ENCODE measurements at places on chromosomes 3 and 15.
A peak's percentile ranks its signal among the peaks of the same experiment; 100 is the strongest.

- DNase-seq = no peak
Measured at GRCh38 chr3:175392653-175393052, 533.5 kb downstream of the NAALADL2 start.

- no peak for DNase-seq
Measured at GRCh38 chr15:44394062-44394461, 33.4 kb upstream of the CTDSPL2 start.

DNA sequence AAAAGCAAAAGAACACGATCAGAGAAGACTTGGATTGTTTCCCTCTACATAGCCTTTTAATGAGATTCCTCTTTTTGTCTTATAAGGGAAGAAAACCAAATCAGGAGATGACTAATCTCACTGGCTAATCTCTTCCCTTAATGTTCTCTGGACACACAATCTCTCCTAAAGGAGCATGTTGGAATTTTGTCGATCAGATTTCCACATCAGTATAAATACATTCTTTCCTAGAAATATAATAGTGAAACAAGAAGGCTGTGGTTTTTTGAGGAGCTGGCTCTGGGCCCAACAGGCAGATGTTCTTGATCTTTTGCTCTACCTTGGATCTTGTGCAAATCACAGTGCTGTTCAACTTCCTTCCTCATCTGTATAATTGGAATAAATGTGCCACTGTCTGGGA is 94.0 kb downstream of the GTPBP8 start:
- DNase-seq = no peak

DNA sequence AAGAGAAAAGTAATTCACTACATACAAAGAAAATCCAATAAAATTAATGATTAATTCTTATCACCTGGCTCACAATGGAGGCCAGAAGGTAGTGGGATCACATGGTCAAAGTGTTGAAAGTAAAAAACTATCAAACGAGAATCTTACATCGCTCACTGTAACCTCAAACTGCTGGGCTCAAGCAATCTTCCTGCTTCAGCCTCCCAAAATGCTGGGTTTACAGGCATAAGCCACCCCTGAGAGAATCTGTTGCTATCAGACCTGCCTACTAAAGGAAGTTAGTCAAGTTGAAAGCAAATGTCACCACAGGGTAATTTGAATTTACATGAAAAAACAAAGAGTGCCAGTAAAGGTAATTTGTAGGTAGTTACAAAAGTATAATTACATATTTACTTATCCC is 103.3 kb downstream of the PCCB start:
- no peak for DNase-seq

GRCh38 chr3:89504432-89504831 is 397.0 kb downstream of the EPHA3 start:
- no peak for DNase-seq

- peak; percentile 30 for DNase-seq
Measured at GRCh38 chr15:60392986-60393790, 4.6 kb downstream of the ANXA2 start.

- DNase-seq = no peak
Measured at GRCh38 chr15:98981851-98982722, 25.5 kb downstream of the PGPEP1L start.

DNA sequence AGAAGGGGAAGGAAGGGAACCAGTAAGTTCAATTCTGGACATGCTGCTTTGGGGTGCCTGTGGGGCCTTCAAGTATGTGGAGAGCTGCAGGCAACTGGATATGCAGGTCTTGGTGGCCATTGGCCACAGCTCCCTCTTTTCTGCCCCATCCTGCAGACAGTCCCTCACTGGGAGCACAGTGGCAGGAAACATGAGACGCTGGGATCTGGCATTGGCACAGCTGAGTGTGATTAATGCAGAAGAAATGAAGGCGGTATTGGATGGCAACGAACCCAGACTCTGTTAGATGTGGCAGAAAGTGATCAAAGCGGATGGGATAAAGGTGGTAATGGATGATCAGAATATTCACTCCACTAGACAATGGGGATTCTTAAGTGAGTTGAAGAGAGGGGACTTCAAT is 23.2 kb upstream of the VPS8 start:
- DNase-seq = no peak

- no peak for DNase-seq
Measured at GRCh38 chr3:150887031-150887430, 18.2 kb downstream of the MINDY4B start.

DNA sequence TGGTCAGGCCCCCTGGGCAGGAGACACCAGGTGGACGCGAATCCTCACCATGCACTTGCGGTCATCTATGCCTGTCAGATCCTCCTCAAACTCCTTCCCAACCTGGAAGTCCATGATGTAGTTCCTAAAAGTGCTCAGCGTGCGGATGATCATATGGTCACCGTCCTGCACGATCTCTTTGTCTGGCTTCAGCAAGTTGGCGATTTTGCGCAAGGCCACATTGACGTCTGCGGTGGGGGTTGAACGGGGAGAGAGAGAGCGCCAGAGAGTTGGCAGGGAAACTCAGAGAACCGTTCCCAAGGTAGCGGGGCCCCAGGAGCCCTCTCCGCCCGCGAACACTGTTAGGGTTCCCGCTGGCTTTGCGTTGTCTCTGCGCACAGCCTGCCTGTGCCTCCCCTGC is 809 bp downstream of the RBP1 start:
- peak; percentile 41 for DNase-seq

GRCh38 chr3:65907232-65908130 is 131.2 kb downstream of the MAGI1 start:
- no peak for DNase-seq

DNA sequence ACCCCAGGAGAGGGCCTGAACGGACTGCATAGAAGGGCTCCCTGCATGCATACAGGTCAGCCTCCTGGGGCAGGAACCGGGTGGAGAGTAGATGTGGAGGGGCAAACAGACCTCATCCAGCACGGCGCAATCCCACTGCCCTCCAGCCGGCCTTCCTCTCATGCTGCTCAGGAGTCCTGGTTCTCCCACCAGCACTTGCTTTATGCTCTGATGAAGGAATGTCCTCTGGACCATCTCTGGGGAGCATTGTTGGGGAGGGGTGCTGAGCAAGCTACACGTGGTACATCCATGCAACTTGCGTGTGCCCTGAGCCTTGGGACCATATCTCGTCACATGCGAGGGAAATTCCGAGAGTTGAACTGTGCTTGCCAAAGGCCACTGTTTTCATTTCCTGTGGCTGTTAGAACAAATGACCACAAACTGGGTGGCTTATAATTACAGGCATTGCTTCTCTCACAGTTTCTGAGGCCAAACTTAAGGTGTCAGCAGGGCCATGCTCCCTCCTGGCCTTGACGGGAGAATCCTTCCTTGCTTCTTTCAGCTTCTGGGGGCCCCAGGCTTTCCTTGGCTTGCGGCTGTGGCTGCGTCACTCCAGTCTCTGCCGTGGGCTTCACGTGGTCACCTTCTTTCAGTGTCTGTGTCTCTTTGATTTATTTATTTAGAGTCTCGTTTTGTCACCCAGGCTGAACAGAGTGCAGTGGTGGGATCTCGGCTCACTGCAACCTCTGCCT is 12.2 kb downstream of the SELENOS start:
- DNase-seq = no peak

DNA sequence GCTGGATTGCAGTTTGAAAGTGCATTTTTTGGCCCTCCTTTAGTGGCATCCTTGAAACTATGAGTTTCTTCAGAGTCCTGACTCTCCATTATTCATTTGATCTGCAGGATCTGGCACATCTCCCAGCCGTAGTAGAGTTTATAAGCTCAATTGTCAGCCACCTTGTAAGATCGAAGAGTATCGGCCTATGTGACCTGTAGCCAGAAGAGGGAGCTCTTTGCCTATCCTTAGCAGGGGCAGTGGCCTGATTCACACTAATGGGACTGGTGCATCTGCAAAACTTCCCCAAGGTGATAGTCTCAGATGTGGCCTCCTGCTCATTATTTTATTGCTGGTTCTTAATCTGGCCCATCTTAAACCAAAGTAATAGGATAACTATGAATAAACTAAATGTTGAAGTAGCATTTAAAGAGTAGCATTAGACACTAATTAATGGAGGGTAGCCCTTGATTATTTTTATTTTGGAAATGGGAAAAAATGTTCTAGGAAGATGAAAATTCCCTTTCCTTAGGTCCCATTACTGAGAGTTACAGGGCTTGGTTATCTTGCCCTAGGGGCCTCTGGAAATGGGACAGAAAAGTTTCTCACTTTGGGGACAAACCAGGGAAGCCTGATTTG is 21.2 kb downstream of the GCSAM start:
- peak; percentile 45 for DNase-seq

GRCh38 chr3:34635352-34635850 is 837.0 kb downstream of the PDCD6IP start:
- DNase-seq = no peak

Measured in nephron progenitor cell (in vitro differentiated cells).